ENCODE measurements at places on chromosomes 5 and 9.

- no peak for DNase-seq
Measured at GRCh38 chr9:121363622-121363961, 6.5 kb downstream of the STOM start.

DNA sequence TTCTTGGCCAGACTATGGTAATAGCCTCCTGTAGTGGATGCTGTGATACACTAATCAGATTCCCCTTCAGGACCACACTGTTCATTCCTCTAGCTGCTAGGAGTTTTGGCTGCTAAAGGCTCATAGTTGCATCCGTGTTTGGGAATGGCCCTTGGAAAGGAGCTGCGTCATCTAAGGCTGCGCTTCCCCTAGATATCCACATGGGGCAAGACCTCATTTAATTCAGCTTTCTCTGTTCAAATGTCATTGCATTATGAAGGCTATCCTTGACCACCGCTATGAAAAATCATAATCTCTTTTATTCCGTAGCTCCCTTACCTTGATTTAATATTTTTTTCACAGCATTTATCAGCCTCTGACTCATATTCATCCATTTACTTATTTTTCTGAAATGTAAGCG, 258.3 kb upstream of the NR4A3 start:
- DNase-seq: no peak

DNA sequence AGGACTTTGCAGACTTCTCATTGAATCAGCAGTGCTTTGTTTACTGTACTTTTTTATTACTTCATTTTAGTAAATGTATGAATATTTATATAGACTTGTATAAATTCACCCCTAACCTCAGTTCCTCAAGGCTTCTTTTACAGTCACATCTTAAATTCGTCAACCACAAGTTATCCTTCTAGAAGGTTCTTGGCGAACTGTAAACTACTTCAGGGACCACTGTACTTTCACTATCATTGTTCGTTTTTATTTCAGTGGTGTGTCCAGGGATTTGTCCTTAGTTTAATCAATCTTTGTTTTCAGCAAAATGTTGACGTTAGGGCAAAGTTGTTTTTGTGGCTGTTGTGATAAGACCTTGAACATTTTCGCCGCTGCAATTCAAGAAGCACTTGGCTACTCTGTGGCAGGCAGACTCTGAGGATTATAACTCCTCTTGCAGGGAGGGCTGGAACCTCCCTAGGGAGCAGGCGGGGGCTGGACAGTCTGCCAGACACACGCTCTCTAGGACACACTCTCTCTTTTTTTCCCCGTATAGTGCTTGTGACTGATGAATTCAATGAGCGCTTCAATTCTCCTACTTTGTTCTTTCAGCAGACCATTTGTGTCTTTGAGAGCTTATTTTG, 252.8 kb downstream of the FBXL7 start:
- DNase-seq: no peak

DNA sequence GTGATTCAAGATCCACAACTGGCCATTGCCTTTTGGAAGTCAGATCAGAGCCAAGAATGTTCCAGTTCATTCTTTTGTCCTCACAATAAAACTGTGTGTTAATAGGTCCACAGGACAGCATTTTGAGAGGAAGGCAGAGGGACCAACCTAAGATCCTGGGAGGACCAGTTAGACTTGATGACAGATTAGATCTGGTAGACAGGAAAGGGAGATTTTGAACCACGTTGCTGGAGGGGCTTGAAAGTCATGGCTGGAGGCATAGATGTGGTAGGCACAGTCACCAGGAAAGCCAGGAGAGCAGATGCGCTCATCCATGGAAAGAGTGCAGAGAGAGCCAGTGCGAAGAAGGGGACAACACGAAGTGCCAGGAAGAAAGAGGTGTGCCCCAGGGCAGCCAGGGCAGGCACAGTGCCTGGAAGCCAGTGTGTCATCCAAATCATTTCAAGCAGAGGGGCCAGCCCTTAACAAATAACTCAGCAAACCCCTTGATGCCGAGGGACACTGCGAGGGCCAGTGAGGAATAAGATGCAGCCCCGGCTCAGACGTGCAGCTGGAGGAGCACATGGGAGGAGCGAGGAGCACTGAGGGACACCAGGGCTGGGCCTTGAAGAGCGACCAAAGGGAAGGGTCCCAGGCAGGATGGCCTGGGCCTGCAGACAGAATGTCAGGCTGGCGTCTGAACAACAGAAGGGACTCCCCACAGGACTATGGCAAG, 12.8 kb upstream of the SLC2A8 start:
- no peak for DNase-seq

GRCh38 chr5:65862384-65862783, 64.0 kb upstream of the ERBIN start:
- DNase-seq: no peak

DNA sequence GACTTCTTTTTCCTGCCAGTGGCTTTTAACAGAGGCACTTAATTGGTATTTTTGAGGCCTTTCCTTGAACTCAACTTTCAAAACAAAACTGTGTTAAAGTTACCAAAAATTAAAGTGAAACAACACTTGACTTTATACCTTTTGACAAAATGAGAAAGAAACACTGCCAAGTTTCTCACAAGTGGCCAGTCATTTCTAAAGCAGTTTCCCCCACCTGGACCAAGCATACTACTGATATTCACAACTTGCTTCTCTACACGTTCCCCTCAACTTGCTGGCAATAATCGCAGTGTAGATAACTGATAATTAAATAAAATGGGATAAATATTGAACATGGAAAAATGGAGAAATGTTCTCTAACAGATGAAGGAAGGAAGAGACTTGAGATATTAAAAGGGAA, 135.7 kb downstream of the TLR4 start:
- no peak for DNase-seq

GRCh38 chr5:58759745-58760144, 176.9 kb downstream of the RAB3C start:
- no peak for DNase-seq

- DNase-seq: no peak
Measured at GRCh38 chr5:67095346-67096171, 101.0 kb downstream of the CD180 start.

GRCh38 chr9:81685763-81686613, 3.4 kb downstream of the TLE1 start:
- DNase-seq: no peak

GRCh38 chr5:173329491-173330337, 1.5 kb upstream of the STC2 start:
- DNase-seq: peak; percentile 56

- DNase-seq: no peak
Measured at GRCh38 chr9:129467004-129467588, 153.8 kb downstream of the C9orf50 start.

DNA sequence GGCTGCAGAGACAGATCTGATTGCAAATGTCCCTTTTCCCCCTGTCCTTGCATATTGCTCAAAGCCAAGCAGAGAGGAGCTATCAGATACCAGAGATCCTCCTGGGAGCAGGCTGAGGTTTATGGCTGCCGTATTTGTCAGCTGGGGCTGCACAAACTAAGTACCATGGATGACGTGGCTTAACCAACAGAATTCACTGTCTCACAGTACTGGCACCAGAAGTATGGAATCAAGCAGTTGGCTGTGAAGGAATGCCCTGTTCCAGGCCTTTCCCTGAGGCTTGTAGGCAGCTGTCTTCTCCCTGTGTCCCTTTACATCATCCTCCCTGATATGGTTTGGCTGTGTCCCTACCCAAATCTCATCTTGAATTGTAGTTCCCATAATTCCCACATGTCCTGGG, 2.6 kb downstream of the CFAP90 start:
- DNase-seq: no peak

DNA sequence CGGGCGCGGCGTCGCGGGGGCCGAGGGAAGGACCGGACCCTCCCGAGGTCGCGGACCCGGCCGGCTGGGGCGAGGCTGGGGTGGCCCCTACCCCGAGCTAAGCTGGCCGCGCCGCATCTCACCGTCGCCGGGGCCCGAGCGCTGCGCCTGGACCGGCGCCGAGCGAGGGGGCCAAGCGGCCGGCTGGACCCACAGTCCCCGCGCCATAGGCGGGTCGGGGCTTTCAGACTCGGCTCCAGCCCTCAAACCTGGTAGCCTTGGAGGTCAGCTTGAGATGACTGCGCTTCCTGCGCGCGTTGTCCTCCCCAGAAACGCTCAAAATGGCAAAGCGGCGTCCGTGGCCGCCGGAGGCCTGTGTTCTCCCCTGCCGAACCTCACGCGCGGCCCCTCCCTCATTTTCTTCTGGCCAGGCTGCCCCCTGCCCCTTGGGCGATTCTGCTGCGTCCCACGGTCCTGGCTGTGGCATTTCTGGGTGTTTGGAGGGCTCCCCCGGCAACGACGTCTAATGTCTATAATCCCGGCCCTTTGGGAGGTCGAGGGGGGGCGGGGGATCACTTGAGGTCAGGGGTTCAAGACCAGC, 8.7 kb upstream of the GRIN1 start:
- no peak for DNase-seq

DNA sequence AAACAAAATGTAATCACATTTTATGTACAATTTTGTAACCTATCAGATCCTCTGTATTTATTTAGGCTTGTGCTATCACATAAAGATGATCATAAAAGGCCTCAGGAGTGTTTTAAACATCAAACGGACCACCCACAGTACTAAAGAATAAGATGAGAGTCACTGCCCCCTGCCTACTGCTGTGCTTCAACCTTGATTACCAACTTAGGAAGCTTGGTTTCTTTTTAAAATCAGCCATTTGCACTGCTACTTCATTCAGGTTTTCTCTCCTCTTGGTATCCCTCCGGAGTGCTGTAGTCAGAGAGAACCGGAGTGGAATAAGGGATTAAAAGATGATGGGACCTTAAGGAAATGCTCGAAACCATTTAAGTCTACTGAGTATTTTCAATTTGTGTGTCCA, 6.9 kb downstream of the C7 start:
- DNase-seq: no peak

All from stimulated activated CD4-positive, alpha-beta T cell treated with anti-CD3 and anti-CD28 coated beads, Interleukin-12 subunit alpha, Interleukin-12 subunit beta, amount 100 ng/mL, for 48 hours (primary cell).